Neural crest cell (in vitro differentiated cells): ENCODE measurements at places on chromosomes 1 and 21. TPM values are rescaled to one million over a fixed set of nuclear protein-coding genes. Genes with fewer than 3 reads are reported as not detected.

C1QA gene
- not detected in 2 replicates for total RNA-seq

GJA8 gene
- not detected in 2 replicates for total RNA-seq

ERICH3 gene
- 0.32 TPM in 1 of 2 replicates, not detected in the other for total RNA-seq

PDE9A gene
- 31.4 and 40.7 TPM in 2 replicates for total RNA-seq

MMEL1 gene
- 0.51 and 0.84 TPM in 2 replicates for total RNA-seq

TMIGD3 gene
- not detected in 2 replicates for total RNA-seq

SGIP1 gene
- 5.3 and 5.9 TPM in 2 replicates for total RNA-seq

LIX1L gene
- 36.0 and 37.5 TPM in 2 replicates for total RNA-seq

TLCD4 gene
- 0.89 and 1.2 TPM in 2 replicates for total RNA-seq

SPRR2A gene
- not detected in 2 replicates for total RNA-seq

EPS15 gene
- total RNA-seq: 41.3 and 41.6 TPM in 2 replicates

GRCh38 chr1:105793536-105794146 is 1262.8 kb upstream of the PRMT6 start:
- no peaks in the 10 kb centered on the region for H3K4me1 ChIP-seq
- no peaks in the 10 kb centered on the region for H3K36me3 ChIP-seq
- peak; percentile 61 for DNase-seq
- H3K4me3 ChIP-seq: no peak overlapping the region

GRCh38 chr1:227889863-227890405 is 57.8 kb downstream of the WNT9A start:
- no peak overlapping the region for H3K4me3 ChIP-seq
- no peak overlapping the region for H3K27ac ChIP-seq
- H3K36me3 ChIP-seq: no peaks in the 10 kb centered on the region
- no peaks in the 10 kb centered on the region for H3K27me3 ChIP-seq

GRCh38 chr1:112501810-112502641 is 6.7 kb upstream of the WNT2B start:
- H3K27ac ChIP-seq: no peak overlapping the region
- DNase-seq: peak; percentile 59
- H3K36me3 ChIP-seq: no peaks in the 10 kb centered on the region
- peaks cover 11% of the 10 kb centered on the region for H3K4me1 ChIP-seq
- H3K4me3 ChIP-seq: peak overlapping the region; percentile 73

DNA sequence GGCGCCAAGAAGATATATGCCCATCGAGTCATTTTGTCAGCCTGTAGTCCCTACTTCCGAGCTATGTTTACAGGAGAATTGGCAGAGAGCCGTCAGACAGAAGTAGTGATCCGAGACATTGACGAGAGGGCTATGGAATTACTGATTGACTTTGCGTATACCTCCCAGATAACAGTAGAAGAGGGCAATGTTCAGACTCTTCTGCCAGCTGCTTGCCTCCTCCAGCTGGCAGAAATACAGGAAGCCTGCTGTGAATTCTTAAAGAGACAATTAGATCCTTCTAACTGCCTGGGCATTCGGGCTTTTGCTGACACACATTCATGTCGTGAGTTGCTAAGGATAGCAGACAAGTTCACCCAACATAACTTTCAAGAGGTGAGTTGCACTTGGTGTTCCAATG is 19.1 kb downstream of the KLHL20 start:
- no peak overlapping the region for H3K27ac ChIP-seq
- peaks cover 47% of the 10 kb centered on the region for H3K36me3 ChIP-seq
- H3K4me3 ChIP-seq: no peak overlapping the region
- no peaks in the 10 kb centered on the region for H3K4me1 ChIP-seq

DNA sequence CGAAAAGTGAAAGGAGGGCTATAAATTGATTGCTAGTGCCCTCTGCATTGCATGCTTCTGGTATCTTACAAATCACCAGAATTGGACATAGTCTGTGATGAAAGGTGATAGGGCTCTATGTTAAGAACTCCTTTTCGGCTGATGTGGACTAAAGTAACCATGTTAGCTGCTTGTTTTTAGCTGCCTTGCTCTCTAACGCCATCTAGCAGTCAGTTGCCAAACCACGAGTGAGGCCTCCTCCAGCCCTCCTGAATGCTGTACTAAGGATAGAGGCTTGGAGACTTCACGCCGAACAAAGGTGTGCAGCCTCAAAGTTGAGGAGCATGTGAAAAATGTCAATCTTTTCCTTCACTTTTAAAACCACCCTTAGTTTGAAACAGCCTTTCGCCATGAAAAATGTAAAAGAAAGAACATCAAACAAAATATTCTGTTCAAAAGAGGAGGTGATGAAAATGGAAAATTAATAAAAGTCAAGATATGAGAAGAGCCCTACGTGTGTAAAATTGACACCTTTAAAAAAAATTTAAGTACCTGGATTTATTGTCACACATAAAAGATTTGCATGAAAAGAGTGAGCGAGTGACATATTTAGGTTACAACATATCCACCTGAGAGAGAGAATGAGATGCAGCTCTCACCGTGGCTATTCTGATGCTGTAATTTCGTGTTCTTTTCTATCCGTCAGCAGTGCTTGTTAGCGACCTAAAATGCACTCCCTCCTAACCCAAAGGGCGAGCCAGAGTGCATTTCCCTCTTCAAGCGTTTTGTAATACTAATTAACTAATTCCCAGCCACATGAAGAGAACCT is 8.1 kb downstream of the LRRC53 start:
- DNase-seq: peak; percentile 68
- H3K36me3 ChIP-seq: no peaks in the 10 kb centered on the region
- H3K4me3 ChIP-seq: peak overlapping the region; percentile 45
- H3K27ac ChIP-seq: no peak overlapping the region
- H3K4me1 ChIP-seq: peaks cover 37% of the 10 kb centered on the region

DNA sequence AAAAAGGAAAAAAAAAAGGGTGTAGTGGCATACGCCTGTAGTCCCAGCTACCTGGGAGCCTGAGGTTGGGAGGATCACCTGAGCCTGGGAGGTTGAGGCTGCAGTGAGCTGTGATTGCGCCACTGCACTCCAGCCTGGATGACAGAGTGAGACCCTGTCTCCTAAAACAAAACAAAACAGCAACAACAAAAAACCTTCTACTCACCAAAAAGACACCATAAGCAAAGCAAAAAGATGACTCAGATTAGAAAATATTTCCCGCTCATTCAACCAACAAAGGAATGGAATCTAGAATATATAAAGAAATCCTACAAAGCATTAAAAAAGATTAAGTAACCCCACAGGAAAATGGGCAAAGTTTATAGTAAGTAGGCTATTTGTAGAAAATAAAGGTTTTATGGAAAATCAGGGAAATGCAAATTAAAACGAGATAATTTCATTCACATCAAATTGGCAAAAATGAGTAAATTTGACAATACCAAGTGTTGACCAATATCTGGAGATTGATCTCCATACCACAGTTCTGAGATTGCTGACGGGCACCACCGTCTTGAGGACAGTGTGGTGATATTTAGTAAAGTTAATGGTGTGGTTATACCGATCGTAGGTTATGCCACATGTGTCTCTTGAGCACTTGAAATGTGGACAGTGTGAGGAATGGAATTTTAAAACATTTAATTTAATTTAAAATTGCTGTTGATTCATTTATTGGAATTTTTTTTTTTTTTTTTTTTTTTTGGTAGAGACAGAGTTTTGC is 54.0 kb downstream of the PIK3CD start:
- no peak overlapping the region for H3K27ac ChIP-seq
- H3K4me3 ChIP-seq: no peak overlapping the region
- H3K4me1 ChIP-seq: no peaks in the 10 kb centered on the region
- H3K36me3 ChIP-seq: no peaks in the 10 kb centered on the region
- H3K27me3 ChIP-seq: peaks cover 5% of the 10 kb centered on the region

DNA sequence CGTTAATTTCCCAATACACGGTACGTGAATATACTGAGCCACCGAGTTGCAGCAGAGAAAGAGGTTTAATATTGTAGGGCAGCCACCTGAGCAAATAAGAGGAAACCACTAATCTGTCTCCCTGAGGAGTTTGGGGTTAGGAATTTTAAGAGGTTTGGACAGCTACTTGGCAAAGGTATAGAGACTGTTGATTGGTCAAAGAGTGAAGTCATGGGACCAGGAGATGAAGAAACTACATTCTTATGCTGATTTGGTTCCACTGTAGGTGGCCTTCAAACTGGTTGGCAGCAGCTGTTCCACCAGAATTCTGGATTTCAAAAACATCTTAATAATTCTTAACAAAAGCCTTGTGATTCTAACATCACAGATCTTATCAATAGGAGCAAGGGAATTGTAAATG is 485.4 kb upstream of the PRMT6 start:
- H3K27me3 ChIP-seq: no peaks in the 10 kb centered on the region
- H3K36me3 ChIP-seq: no peaks in the 10 kb centered on the region
- no peak overlapping the region for H3K4me3 ChIP-seq
- no peak for DNase-seq
- H3K27ac ChIP-seq: no peak overlapping the region

GRCh38 chr1:226428791-226429461 is 21.0 kb upstream of the PARP1 start:
- no peak overlapping the region for H3K4me3 ChIP-seq
- no peaks in the 10 kb centered on the region for H3K36me3 ChIP-seq
- peaks cover 12% of the 10 kb centered on the region for H3K4me1 ChIP-seq
- H3K27ac ChIP-seq: no peak overlapping the region

DNA sequence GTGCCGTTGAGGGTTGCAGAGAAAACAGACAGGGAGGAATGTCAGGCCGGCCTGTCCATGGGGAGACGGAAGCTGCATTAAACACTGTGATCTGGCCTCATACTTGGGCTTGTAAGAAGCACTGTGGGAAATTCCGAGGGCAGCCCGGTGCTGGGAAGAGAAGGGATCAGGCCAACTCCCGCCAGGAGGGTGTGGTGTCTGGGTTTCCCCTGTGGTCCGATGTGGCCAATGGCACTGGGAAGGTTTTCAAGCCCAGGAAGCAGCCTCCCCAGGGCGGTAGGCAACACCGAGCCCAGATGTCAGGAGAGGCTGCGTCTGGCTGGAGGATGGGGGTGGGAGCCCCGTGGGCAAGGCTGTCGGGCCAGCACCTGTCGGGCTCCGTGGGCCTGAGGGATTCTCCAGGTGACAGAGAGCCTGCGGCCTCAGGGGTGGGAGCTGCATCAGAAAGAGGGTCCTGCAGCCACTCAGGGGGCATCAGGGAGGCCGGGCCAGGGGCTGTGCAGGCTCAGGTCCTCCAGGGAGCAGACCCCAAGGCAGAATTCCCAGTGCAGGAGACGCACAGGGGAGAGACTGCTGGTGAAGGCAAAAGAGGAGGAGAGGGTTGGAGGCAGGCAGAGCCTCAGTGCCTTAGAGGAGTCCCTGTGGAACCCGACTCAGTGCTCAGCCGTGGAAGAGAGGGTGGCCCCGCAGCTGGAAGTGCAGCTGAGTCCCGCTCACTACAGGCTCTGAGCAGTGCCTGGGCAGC is 8.4 kb downstream of the UBASH3A start:
- no peak overlapping the region for H3K27ac ChIP-seq
- H3K4me3 ChIP-seq: no peak overlapping the region
- no peak for DNase-seq
- peaks cover 10% of the 10 kb centered on the region for H3K4me1 ChIP-seq
